ENCODE measurements at places on chromosomes 7 and 10.
A peak's percentile ranks its signal among the peaks of the same experiment; 100 is the strongest.

DNA sequence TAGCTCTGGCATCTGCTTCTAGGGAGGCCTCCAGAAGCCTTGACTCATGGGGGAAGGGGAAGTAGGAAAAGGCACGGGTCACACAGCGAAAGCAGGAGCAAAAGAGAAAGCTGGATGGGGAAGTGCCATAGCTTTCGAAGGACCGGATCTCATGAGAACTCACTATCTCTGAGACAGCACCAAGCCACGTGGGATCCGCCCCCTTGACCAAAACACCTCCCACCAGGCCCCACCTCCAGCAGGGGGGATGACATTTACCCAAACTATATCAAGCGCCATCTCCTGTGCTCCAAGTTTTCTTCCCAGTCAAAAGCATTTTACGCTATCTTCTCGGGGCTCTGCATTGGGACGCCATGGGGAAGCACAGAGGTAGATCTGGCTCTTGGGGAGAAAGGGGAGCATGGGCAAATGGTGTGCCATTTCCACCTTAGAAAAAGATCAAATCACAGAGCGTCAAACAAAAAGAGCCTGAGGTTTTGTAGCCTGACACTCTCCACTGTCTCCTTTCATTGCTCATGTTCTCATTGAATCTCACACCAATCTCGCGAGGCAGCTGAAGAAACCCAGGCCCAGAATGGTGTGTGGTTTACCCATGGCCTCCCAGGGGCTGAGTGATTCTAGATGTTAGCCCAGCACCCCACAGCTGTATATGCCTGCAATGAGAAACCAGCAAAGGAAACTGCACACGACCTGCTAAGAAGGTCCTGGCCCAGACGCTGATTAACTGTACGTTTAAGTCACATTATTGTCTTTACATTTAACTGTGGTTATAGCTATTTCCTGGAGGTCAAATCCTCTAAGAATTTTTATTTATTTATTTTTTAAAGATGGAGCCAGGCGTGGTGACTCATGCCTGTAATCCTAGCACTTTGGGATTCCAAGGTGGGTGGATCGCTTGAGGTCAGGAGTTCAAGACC lies 8.1 kb upstream of the OLAH start:
- DNase-seq, result no peak

DNA sequence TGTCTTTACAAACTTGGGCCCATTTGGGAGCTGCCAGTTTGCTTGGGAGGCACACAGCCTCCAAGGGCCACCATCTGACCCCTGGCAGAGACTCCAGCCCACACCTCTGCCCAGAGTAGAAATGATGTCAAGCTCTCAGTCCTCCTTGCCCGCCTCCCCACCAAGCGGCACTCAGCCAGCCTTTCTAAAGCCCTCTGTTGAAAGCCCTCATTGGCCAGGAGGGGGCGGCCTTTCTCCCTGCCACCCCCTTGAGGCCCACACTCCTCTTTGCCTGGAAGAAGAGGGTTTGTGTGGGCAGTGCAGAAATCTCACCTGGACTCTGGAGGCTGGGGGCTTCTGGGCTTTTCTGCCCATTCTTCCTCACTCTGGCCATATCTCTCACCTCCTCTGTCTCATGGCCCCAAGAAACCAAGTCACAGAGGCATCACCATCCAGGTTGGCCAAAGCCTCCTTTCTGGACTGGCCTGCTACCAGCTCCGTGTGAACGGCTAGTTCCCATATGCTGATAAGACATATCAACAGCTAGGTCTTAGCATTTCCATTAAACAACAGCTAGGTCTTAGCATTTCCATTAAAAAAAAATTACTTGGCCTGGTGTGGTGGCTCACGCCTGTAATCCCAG lies 36.1 kb downstream of the UBTD1 start:
- DNase-seq, result no peak

GRCh38 chr10:44888886-44889285 lies 22.3 kb upstream of the TMEM72 start:
- no peak for DNase-seq

- peak; percentile 37 for DNase-seq
Observed at GRCh38 chr7:95772298-95772770, at the start of gene DYNC1I1. TSS of gene DYNC1I1 (plus strand) at chr7:95772554. CDS start at chr7:95804730, 32,176 bp downstream.

GRCh38 chr10:88733215-88733614 lies 26.6 kb upstream of the LIPN start:
- no peak for DNase-seq

DNA sequence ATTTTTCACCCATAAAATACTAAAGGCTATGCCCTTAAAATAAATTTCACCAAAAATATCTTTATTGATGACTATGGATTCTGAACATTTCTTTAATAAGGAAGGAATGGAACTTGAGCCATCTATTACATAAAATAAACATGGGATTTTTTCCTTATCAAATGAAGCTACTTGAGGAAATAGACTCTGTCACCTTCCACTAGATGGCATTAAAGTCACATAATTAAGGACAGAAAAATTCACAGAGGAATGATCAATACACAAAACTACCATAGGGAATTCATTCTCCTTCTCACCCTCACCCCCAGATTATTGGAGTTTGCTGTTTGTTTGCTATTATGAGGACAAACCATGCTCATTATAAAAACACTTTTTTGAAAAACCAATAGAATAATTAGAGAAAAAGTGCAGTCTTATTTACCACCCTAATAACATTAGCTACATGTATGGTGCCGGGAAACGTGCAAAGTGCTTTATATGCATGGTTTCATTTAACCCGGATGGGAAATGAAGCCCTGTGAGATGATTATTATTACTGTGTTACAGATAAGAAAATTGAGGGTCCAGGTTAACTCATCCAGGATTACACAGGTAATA lies 21.1 kb upstream of the FOXI2 start:
- no peak for DNase-seq

GRCh38 chr10:17865351-17865750 lies 56.2 kb downstream of the MRC1 start:
- DNase-seq, result no peak

DNA sequence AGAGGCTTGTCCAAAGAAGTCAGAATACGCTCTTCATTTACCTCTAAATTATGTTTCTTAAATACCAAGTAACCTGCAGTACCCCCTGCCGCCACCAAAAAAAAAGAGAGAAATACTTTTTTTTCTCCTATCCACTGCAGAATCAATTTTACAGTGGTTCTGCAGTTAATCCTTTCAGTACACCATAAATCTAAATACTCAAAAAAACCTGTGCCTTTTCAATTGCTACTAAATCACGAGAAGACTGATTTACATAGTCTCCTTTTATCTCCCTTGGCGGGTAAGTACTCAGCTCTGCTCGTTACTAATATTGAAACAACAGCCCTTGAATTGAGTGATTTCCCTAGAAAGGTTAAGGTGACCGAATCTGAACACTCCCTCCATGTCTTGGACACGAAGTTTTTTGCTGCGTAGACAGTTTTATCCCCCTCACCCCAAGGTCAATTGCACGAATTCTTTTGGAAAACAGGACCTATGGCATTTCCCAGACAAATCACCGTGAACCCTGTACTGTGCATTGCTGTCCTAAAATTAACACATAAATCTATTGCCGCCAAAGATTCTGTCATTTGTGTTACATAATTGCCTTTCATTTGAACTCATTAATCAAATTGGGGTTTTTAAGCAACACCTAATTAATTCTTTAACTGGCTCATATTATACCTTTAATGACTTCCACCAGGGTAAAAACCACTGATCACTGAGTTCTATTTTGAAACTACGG lies 512 bp upstream of the VIM start:
- DNase-seq, result peak; percentile 24

DNA sequence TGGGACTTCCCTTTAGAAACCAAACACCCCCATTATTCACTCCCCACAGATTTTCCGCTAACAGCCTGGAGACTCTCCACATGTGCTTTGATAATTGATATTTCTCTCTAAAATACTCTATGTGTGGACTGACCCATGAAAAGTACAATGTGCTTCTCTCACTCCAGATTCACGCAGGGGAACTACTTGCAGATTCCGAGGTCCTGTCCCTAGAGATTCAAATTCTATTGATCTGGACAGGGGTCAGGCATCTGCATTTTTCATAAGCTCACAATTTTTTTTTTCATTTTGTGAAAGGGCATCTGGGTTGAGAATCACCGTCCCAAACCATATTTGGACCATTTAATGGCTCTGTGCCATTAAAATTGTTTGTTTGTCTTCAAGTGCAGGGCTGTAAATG lies 98.7 kb downstream of the CALCR start:
- no peak for DNase-seq

DNA sequence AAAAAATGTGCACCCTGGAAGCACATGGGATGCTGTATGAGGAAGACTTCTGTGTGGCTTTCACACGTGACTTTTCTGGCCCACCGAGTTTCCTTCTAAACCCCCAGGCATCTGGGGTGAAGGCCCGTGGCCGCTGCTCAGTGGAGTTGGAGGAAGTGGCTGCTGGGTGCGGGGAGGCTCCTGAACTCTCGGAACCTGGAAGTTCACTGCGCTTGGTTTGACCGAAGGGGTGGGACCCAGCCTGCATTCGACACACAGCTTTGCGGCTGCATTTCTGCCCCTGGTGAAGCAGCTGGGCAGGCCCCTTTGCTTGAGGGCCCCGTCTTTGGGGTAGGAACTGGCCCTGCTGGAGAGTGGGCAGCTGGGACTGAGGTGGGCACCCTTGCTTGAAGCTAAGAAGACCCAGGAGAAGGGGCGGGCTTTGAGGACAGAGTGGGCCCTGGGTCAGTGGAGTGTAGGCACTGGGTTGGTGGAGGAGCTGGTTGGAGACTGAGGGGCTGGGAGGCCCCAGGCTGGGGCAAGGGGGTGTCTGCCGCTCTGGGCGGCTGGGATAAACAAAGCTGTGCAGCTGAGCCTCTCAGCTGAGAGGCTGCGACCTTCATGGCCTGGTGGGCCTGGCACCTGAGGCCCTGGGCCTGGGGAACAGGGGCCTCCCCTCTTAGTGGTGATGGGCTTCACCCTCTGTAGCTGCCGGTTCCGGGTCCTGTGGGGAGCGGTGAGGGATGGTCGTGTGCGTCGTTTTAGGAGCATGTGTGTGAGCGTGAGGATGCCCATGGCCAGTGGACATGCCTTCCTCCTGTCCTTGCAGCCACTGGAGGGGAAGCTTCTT lies 78.0 kb downstream of the INPP5A start:
- no peak for DNase-seq

DNA sequence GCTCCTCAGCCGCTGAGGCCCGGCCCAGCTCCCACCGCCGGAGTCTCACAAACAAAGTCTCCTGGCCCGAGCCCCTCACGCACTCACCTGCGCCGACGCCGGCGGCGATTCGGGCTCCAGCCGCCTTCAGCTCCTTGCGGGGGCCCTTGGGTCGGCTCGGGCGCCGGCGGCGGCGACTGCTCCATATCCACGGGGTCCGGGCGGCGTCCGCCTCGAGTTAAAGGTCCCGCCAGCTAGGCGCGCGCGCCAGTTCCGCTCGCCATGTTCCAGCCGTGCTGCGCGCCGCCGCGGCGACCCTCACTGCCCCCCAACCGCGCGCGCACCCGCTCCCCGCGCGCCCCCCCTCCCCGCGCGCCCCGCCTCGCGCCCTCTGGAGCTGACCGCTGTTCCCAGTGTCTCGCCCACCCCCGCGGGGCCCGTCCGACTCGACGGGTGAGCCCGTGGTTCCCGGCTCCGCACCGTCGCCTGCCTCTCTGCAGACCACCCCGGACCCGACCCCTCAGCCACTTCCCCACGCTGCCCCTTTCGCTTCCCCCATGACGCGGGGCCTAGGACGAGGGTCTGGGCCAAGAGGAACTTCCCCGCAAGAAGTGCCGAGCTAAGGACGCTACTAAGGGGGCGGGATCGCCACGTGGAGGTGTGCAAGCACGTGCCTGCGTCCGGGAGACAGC lies 396.1 kb downstream of the ZNF33B start:
- DNase-seq, result no peak

DNA sequence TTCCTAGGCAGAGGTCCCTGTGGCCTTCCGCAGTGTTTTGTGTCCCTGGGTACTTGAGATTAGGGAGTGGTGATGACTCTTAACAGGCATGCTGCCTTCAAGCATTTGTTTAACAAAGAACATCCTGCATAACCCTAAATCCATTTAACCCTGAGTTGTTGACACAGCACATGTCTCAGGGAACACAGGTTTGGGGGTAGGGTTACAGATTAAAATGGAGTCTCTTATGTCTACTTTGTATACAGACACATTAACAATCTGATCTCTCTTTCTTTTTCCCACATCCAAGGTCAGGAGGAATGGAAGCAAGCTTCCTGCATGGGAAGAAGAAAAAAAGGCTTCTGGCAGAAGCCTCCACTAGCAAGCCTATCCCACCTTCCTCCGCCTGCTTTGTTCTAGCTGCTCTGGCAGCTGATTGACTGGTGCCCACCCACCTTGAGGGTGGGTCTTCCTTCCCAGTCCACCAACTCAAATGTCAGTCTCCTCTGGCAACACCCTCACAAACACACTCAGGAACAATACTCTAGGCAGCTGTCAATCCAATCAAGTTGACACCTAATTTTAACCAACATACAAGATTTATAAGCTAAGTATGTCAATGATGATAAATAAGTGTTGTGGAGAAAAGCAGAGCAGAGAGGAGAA lies 176.5 kb upstream of the CCZ1B start:
- no peak for DNase-seq

GRCh38 chr10:33009244-33010131 lies 51.5 kb upstream of the ITGB1 start:
- DNase-seq, result no peak

- no peak for DNase-seq
Observed at GRCh38 chr10:132532749-132533560, 4.6 kb upstream of the INPP5A start.

- no peak for DNase-seq
Observed at GRCh38 chr10:116460219-116460618, 32.6 kb downstream of the PNLIPRP3 start.

DNA sequence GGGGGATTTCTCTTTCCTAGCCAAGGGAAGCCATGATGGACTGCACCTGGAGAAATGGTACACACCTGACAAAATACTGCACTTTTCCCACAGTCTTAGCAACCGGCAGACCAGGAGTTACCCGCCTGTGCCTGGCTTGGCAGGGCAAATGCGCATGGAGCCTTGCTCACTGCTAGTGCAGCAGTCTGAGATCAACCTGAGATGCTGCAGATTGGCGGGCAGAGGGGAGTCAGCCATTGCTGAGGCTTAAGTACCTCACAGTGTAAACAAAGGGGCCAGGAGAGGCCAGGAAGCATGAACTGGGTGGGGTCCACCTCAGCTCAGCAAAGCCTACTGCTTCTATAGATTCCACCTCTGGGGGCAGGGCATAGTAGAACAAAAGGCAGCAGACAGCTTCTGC lies 49.4 kb downstream of the OR13A1 start:
- no peak for DNase-seq

DNA sequence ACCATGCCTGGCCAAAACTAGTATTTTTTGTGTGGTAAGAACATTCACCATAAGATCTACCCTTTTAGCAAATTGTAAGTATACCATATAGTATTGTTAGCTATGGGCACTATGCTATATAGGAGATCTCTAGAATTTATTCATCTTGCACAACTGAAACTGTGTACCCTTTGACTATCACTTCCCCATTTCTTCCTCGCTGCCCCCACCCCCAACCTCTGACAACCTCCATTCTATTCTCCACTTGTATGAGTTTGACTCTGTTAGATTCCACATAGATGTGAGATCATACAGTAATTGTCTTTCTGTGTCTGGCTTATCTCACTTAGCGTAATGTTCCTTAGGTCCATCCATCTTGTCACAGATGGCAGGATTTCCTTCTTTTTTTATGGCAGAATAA lies 3.6 kb downstream of the CASP7 start:
- no peak for DNase-seq

- DNase-seq, result peak; percentile 89
Observed at GRCh38 chr7:66307591-66308215, 102.6 kb downstream of the TPST1 start.

Measured in large intestine (tissue), 12 donors.